ENCODE measurements at places on chromosomes 12 and 14.

DNA sequence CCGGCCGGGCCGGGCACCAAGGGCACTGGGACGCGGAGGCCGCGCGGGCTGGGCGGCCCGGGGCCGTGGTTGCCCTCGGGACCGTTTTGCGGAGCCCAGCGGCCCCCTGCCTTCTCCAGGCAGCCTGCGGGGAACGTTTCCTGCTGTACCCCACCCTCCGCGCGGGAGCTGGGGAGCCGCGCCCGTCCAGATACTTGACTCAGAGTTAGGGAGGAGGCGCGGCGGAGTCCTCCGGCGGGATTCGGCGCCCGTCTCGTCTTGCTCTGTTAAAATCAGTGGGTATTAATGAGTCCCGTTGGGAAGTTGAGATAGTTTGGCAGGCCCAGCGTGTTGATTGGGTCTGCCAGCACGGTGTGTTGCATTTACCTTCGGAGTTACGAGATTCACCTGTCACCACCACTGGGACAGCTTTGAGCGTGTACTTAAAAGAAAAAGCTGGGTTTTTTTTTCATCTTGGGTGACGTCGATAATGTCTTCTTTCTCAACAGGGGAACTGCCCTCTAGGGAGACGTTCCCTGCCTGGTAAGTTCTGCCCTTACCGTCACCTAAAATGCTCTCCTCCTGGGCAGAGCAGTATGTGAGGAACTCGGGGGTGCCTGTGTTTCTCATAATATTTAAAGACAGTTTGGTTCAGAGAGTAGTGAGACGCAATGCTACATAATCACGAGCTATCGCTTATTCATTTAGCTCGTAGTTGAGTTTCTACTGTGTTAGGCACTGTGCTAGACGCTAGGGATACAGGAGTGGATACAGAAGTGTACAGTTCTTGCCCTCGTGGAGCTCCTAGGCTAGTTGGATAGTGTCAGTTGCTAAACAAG lies 596 bp downstream of the DLST start:
- no peak for DNase-seq

DNA sequence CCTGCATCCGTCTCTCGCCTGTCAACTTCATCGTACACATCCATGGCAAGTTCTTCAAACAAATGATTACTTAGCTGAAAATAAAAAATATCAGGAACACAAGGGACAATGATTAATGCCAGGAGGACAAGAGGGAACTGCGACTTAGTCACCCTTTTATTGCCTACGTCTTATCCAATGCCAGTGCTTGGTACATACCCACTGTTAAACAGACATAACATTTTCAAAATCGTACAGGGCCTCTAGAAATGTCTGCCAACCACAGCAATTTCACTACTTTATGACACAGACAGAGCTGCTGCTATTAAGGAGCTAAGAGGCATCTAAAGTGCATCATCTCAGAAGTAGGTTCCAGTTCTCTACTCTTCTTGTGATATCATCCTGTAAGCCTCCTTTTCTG lies 34.6 kb downstream of the GIT2 start:
- no peak for DNase-seq

DNA sequence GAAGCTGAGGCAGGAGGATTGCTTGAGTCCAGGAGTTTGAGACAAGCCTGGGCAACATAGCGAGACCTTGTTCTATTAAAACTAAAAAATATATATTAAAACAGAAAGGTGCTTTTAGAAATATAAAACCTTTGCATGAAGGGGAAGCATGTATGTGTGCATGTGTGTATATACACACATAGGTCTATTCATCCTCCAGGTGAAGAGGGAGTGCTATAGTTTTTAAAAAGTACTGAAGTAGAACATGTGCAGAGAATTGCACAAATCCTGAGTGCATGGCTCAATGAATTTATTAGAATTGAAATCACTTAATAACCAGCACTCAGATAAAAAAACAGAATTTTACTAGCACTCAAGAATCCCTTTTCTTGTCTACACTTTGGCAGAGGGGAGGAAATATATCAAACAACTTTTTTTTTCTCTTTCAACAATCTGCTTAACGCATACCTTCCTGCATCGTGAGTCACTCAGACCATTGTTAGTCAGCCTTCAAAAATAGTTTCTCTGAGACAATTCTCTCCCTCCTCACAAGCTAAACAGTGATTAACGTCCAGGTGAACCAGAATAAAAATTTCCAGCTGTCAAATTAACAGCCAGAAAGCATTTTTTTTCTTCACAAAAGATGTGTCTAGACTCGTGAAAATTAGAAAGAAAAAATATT lies 17.7 kb upstream of the NEDD1 start:
- DNase-seq: no peak

GRCh38 chr12:53219292-53219955 lies 12.4 kb upstream of the ITGB7 start:
- no peak for DNase-seq

DNA sequence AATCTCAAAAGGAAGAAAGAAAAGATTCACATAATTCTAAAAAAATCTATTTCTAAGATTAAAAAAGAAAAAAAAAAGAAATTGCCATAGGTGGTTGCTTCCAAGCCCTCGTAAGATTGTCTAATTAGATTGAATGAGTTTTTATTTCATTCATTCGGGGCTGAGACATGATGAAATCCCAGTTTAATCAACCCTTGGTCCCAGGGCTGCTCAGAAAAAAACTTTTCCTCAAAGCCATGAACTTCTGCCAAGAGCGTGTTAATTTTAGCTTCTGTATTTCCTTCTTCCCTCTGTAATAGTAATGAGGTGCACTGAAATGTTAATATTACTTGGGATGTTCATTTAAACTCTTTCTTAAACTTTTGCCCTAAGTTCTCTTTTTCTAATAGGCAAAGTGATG lies 62.6 kb downstream of the TMEM132D start:
- DNase-seq: no peak

GRCh38 chr14:99672506-99673304 lies 11.4 kb upstream of the CYP46A1 start:
- DNase-seq: no peak

DNA sequence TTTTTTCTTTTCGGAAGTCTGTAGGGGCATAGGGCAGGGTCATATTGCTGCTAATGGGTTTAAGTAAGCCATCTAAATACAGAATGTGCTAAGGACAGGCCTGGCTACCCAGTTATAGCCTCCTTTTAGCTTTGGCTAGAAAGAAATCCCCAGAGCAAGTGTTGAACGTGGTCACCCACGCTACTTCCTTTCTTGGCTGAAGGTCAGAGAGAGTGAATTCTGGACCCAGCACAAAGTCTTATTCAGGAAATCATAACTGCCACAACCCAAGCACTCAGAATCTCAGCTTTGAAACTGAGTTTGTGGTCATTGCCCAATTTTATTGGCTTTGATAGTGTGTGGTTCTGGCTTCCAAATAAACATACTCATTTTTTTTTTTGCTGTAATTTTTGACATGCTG lies 542.1 kb upstream of the ATP2B1 start:
- DNase-seq: no peak

Data from activated CD8-positive, alpha-beta memory T cell treated with anti-CD3 and anti-CD28 coated beads for 24 hours (primary cell).